ENCODE measurements at places on chromosomes 7 and 10.

GRCh38 chr7:157645539-157645938 is 308.7 kb downstream of the DNAJB6 start:
- no peaks in the 10 kb centered on the region for H3K27me3 ChIP-seq
- no peak overlapping the region for H3K27ac ChIP-seq
- no peak for DNase-seq
- no peak overlapping the region for H3K4me3 ChIP-seq

DNA sequence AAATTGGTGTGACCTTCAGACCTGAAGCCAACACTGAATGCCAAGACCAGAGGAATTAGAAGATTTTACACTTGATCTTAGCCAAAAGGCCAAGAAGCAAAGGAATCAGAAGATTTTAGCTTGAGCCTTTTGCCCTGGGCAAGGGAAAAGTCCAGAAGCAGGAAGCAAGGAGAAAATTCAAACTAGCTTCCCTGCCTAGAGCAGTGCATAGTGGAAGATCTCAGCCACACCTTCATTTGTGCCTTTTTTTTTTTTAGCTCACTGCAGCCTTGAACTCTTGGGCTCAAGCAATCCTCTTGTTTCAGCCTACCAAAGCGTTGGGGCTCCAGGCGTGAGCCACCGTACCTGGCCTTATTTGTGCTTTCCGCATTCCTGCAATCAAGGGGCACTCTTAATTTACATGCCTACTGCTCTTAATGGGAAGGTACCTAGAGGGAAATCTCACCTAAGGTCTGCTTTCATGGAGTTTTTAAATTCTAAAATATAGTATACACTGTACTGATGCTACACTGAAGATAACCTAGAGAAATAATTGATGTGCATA is 8.3 kb upstream of the PIP4K2A start:
- H3K4me3 ChIP-seq = no peak overlapping the region
- no peaks in the 10 kb centered on the region for H3K4me1 ChIP-seq
- no peaks in the 10 kb centered on the region for H3K27me3 ChIP-seq
- DNase-seq = no peak
- H3K27ac ChIP-seq = no peak overlapping the region

DNA sequence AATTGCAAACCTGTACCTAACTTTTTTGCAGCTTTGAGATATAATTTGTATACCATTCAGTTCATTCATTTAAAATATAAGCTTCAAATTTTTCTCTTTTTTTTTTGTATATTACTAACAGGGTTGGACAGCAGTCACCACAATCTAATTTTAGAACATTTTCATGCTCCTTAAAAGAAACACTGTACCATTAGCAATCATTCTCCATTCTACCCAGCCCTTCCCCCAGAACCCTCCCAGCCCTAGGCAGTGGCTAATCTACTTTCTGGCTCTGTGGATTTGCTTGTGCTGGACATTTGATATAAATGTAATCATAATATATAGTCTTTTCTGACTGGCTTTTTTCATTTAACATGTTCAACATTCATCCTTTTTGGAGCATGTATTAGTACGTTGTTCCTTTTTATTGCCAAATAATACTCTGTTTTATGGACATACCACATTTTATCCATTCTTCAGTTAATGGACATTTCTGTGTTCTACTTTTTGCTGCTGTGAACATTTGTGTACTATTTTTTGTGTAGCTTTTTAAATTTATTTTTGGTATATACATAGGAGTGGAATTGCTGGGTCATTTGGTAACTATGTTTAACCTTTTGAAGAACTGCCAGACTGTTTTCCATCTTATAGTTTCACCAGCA is 40.9 kb upstream of the ST7 start:
- no peak for DNase-seq
- no peak overlapping the region for H3K4me3 ChIP-seq
- peaks cover 81% of the 10 kb centered on the region for H3K36me3 ChIP-seq
- no peak overlapping the region for H3K27ac ChIP-seq
- no peaks in the 10 kb centered on the region for H3K27me3 ChIP-seq
- no peaks in the 10 kb centered on the region for H3K4me1 ChIP-seq

DNA sequence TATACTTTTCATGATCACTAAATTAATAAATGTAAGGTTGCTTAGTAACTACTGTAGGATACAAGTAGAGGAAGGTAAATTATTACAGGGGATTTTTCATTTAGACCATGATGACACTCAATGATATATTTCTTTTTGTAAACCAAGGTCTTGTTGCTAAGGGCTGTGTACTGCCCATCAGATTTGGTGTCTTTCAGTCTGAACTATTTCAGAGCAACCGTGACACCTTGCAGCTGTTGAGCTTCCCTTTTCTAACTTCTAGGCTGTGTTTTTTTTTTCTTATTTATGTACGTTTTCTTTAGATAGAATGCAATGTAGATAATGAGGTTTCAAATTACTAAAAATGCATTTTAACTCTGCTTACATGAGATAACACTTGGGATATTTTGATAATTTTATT is 292.0 kb upstream of the MBL2 start:
- no peak for DNase-seq
- no peak overlapping the region for H3K27ac ChIP-seq
- no peak overlapping the region for H3K4me3 ChIP-seq
- H3K27me3 ChIP-seq = no peaks in the 10 kb centered on the region
- no peaks in the 10 kb centered on the region for H3K36me3 ChIP-seq

DNA sequence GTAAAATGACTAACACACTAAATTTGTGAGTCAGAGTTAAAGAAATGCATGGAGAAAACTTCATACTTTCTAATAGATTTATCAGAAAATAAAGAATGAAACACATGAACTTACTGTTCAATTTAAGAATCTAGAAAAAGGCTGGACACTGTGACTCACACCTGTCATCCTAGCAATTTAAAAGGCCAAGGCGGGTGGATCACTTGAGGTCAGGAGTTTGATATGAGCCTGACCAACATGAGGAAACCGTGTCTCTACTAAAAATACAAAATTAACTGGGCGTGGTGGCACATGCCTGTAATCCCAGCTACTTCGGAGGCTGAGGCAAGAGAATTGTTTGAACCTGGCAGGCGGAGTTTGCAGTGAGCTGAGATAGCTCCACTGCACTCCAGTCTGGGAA is 1106.2 kb upstream of the LRRN3 start:
- H3K27me3 ChIP-seq = no peaks in the 10 kb centered on the region
- H3K36me3 ChIP-seq = no peaks in the 10 kb centered on the region
- no peak overlapping the region for H3K4me3 ChIP-seq
- H3K4me1 ChIP-seq = no peaks in the 10 kb centered on the region
- DNase-seq = no peak

Data from tibial nerve (tissue), 4 donors.